ENCODE measurements at places on chromosomes 1 and 21. TPM values are rescaled to one million over a fixed set of nuclear protein-coding genes. Genes with fewer than 3 reads are reported as not detected.

The TSACC gene
- total RNA-seq, result 1.0 TPM

The TMPRSS15 gene
- total RNA-seq, result under 0.01 TPM

The RBM11 gene
- 2.5 TPM for total RNA-seq

The LINGO4 gene
- not detected for total RNA-seq

The NFIA gene
- total RNA-seq, result 6.0 TPM

Measured in melanocyte of skin (primary cell).